ENCODE measurements at places on chromosomes 1 and 21. TPM values are rescaled to one million over a fixed set of nuclear protein-coding genes. Genes with fewer than 3 reads are reported as not detected.

The HPCAL4 gene
- 0.51 TPM for polyA plus RNA-seq

The PLOD1 gene
- 102 TPM for polyA plus RNA-seq

The SLC44A3 gene
- 1.2 TPM for polyA plus RNA-seq

The HHAT gene
- polyA plus RNA-seq, result 0.81 TPM

The NTMT2 gene
- polyA plus RNA-seq, result 1.1 TPM

The FNDC10 gene
- 3.8 TPM for polyA plus RNA-seq

The UBE2Q1 gene
- 19.4 TPM for polyA plus RNA-seq

The UBAP2L gene
- 61.8 TPM for polyA plus RNA-seq

The C4BPA gene
- not detected for polyA plus RNA-seq

The ECM1 gene
- 24.7 TPM for polyA plus RNA-seq

The NID1 gene
- polyA plus RNA-seq, result 68.9 TPM

The SLC9C2 gene
- polyA plus RNA-seq, result 0.04 TPM

The WDR64 gene
- not detected for polyA plus RNA-seq

The BLACAT1 gene
- not detected for polyA plus RNA-seq

The PTPN22 gene
- polyA plus RNA-seq, result 0.44 TPM

The COL8A2 gene
- polyA plus RNA-seq, result 0.58 TPM

The SPRR2A gene
- 0.35 TPM for polyA plus RNA-seq

The ZBTB8B gene
- under 0.01 TPM for polyA plus RNA-seq

The TMPRSS2 gene
- polyA plus RNA-seq, result not detected

The DHRS3 gene
- 93.5 TPM for polyA plus RNA-seq

The GPR3 gene
- 3.4 TPM for polyA plus RNA-seq

The TAS1R2 gene
- not detected for polyA plus RNA-seq

The SYTL1 gene
- polyA plus RNA-seq, result 2.5 TPM

The PADI2 gene
- 0.07 TPM for polyA plus RNA-seq

The SH2D1B gene
- polyA plus RNA-seq, result not detected

The S100A8 gene
- polyA plus RNA-seq, result 73.6 TPM

The ETV3L gene
- not detected for polyA plus RNA-seq

The OPRD1 gene
- polyA plus RNA-seq, result not detected

The WNT2B gene
- polyA plus RNA-seq, result 0.46 TPM

The LCK gene
- polyA plus RNA-seq, result 0.29 TPM

The RBM11 gene
- polyA plus RNA-seq, result 0.73 TPM

The OR2T10 gene
- polyA plus RNA-seq, result not detected

The MMEL1 gene
- 0.46 TPM for polyA plus RNA-seq

The TMPRSS3 gene
- not detected for polyA plus RNA-seq

The ANGPTL3 gene
- not detected for polyA plus RNA-seq

The KIF26B gene
- polyA plus RNA-seq, result 1.4 TPM

The ITPKB gene
- 4.5 TPM for polyA plus RNA-seq

The TRAF3IP3 gene
- polyA plus RNA-seq, result 0.58 TPM
